ENCODE measurements at places on chromosomes 5 and 9.

GRCh38 chr9:406886-407654, 192.4 kb downstream of the DOCK8 start:
- DNase-seq, result no peak

DNA sequence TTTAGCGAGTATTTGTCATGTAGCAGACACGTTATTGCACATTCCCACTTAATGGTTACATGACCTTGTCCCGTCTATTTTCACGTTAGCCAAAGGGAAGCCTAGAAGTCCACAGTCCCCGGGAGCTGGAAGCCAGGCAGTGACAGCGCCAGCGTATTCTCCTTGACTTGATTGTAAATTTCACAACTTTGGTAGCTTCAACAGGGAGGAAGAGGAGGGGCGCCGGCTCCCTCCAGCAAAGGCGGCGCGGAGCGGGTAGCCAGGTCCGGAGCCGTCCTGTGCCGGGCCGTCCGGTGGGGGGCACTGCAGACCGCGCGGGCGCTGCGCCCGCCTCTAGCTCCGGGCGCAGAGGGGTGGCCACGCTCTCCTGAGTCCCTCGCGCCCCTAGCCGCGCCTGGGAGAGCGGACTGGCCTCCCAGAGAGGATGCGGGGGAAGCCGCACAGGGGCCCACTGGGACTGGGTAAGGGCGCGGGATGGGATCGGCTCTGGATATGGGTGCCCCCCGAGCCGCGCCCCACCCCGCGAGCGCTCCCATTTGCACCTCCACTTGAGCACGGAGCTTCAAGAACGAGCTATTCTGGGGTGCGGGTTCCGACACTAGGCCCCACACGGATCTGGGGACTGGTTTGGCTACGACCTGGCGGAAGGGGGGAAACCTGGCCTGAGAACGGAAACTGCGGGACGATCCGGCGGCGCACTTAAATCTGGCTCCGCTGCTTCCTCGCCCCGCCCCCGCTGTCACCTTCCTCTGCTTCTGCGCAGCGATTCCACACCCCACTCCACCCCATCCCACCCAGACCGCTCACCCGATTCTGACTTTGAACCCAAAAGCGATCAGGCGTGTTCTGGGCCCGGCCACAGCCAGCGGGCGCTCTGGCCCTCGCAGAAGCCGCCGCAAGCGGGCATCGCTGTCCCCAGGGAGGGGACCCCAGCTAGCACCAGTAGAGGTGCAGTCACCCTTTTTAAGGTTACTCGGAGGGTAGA, 23.8 kb downstream of the KLF4 start:
- DNase-seq, result peak; percentile 81

- DNase-seq, result no peak
These were observed 164.5 kb downstream of the PIK3R1 start for GRCh38 chr5:68380078-68380477.

GRCh38 chr9:74983709-74984108, 31.0 kb upstream of the C9orf40 start:
- DNase-seq, result no peak

GRCh38 chr5:527646-528628, 3.7 kb upstream of the SLC9A3 start:
- no peak for DNase-seq

- DNase-seq, result no peak
These were observed 150.3 kb upstream of the ACTBL2 start for GRCh38 chr5:57632937-57633336.

DNA sequence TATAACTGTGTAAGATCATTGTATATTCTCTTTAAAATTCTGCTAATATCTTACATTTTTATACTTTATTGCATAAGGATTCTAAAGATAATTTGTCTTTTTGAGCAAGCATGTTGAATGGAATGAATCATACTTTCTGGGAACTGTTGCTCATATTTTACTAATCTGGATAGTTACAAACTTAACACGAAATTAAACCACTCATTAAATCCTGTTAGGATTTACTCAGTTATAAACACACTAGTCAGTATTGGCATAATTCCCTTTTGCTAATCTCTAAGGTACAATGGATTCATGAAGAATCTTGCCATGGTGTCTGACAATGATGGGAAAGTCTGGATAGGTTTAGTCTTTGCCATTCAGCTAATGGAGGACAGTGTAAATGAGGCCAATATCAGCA, 338.1 kb upstream of the SMC2 start:
- no peak for DNase-seq

- DNase-seq, result no peak
These were observed 1.3 kb upstream of the HSPA4 start for GRCh38 chr5:133050521-133050920.
